ENCODE measurements at places on chromosomes 4 and X.
A peak's percentile ranks its signal among the peaks of the same experiment; 100 is the strongest.

DNA sequence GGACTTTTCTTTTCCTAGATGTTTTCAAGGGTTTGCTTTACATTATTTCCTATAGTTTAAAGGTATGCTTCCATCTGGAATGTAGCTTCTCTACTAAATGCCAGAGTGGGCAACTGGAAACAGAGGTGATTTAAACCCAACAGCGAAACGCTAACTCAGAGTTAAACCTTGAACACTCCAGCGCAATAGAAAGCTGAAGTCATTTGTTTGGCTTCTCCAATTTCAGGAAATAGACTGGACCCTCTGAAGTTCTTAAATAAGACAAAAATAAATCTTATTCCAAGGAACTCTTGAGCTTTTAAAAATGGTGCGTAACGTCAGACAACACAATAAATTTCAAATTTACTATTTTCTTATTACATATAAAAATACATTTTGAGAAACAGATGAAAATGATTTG lies 1560.0 kb upstream of the TENM3 start:
- no peak for DNase-seq

DNA sequence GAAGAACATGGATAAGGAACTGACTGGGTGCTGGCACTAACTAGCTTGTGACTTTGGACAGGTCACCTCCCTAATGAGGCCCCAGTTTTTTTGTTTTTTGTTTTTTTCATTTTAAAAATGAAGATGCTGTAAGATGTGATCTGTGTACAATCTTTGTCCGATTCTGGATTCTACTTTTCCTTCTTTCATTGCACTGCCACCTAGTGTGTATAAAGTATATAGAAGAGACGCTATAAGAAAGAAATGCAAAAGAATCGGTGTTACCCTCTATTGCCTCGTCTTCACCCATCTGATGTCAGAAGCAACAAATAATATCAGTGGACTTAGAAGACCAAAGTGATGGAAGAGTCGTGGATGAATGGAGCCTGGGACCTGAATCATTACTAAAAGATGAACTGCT lies 58.6 kb upstream of the P2RY10 start:
- peak; percentile 9 for DNase-seq

- no peak for DNase-seq
Observed at GRCh38 chr4:177251237-177251636, 58.4 kb upstream of the NEIL3 start.

GRCh38 chr4:152807294-152807829 lies 27.6 kb downstream of the ARFIP1 start:
- peak; percentile 68 for DNase-seq

DNA sequence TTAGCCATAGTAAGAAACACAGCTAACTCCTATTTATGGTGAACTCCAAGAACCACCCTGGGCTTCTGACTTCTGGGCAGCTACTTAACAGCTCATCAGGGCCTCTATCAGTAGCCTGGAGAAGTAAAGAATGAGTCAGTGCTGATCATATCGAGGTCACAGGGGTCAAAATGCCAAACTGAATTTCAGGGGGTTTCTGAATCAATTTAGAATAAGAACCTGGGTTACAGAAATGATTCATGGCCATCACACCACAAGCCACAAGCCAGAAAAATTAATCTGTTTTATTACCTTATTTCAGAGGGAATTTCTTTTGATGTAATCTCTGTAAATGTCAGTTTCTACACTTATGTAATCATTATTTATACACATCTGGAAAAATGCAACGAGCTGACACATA lies 64.4 kb downstream of the CHST7 start:
- peak; percentile 38 for DNase-seq

DNA sequence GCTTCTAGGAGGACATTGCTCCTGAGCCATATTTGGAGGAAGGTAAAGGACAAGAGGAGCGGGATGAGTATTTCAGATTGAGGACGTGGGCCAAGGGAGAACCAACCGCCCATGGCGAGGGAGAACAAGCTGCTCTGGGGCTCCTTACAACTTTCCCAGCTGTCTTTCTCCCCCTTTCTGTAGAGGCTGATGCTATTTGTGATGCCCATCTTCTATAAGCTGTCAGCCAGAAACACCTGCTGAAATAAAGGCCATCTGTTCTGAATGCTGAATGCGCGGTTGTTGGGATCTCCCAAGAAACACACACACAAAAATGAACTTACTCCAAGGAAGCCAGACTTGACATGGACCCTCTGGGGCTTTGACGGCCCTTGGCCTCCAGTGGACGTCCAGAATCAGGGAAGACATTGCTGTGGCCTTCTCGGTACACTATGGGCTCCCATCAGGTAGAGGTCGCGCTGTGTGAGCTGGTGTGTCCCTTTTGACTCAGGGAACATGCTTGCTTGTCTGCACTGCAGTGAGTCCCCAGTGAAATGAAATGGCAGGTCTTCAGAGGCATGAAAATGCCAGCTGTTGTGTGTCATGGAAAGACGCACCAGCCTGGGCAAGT lies 30.9 kb downstream of the RWDD4 start:
- no peak for DNase-seq

GRCh38 chrX:45011131-45011530 lies 138.1 kb downstream of the KDM6A start:
- DNase-seq = peak; percentile 59

DNA sequence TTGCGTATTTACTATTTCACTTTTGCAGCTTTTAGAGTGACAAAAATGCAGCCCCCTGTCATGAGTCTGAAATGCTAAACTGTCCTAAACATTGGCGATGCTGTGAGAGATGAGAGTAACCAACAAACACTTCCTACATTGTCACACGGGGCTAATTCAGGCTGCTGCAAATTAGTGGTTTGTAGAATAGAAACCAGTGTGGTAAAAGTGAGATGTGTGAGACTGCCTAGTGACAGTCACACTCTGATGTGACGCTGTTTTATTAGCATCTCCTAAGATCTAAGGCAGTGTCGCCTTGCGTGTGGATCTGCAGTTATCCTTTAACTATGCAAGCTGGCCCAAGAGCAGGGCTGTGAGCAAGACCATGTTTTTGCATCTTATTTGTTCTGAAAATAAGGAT lies 800.2 kb upstream of the TENM3 start:
- no peak for DNase-seq

All from fibroblast of upper back skin (primary cell).